ENCODE measurements at places on chromosomes 3 and 15. TPM values are rescaled to one million over a fixed set of nuclear protein-coding genes. Genes with fewer than 3 reads are reported as not detected.
A peak's percentile ranks its signal among the peaks of the same experiment; 100 is the strongest.

DNA sequence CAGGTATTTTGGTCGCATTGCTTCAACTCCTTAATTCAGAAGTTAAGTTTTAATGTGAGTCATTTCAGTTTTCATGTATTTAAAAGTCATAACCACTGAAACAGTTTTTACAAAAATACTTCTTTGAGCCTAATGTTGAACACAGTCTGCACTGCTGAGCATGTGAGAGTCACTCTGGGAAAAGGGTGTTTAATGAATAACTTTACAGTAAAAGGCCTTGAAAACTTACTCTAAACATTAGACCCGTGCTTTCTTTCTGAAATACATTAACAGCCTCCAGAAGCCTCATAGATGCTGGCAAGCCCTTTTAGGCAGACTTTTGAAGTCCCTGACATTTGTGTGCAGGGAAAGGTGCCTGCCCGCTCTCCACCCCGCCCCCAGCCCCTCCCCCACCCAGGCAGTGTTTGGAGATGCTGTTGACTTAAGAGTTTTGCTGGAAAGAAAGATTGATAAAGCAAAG is 68.9 kb upstream of the NR2F2 start:
- DNase-seq, result no peak

DNA sequence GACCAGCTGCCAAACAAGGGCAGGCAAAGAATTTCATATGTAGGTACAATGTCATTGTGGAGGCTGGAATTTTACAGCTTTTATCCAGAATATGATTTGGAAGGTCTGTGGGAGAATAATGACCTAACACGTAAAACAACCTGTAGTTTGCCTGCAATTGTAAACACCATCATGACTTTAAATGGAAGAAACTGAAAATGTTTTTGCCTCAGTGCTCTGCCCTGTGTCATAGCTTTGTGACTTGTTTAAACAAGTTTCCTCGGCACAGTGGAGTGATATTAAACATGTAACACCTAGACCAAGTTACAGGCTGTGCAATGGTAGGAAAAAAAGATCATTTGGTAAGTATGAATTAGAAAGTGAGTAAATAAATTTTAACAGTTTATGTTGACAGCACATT is 171.6 kb upstream of the MBNL1 start:
- no peak for DNase-seq

DNA sequence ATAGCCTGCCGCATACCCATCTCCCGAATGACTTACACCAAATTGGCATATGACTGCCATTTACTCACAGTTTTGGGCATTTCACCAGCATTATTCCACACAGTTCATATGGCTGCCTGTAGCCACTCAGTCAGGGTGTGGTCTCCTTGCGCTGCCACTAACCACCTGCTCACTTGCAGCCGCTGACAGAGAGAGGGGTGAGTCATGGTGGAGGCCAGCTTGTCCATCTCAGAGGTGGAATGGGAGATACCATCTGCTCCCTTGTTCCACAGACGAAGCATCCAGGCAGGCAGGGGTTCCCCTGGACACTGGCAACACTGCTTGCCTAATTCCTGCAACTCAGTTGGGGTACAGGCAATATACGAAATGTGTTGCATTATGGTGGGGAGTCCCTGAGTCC is 15.6 kb downstream of the CCRL2 start:
- DNase-seq, result no peak

GRCh38 chr3:26963361-26963743 is 340.8 kb downstream of the LRRC3B start:
- no peak for DNase-seq

- peak; percentile 49 for DNase-seq
Measured at GRCh38 chr3:194575484-194576210, 57.6 kb downstream of the TMEM44 start.

GRCh38 chr3:195097331-195098255 is 173.4 kb downstream of the XXYLT1 start:
- no peak for DNase-seq

GRCh38 chr15:84908564-84908963 is 24.1 kb downstream of the SLC28A1 start:
- no peak for DNase-seq

DNA sequence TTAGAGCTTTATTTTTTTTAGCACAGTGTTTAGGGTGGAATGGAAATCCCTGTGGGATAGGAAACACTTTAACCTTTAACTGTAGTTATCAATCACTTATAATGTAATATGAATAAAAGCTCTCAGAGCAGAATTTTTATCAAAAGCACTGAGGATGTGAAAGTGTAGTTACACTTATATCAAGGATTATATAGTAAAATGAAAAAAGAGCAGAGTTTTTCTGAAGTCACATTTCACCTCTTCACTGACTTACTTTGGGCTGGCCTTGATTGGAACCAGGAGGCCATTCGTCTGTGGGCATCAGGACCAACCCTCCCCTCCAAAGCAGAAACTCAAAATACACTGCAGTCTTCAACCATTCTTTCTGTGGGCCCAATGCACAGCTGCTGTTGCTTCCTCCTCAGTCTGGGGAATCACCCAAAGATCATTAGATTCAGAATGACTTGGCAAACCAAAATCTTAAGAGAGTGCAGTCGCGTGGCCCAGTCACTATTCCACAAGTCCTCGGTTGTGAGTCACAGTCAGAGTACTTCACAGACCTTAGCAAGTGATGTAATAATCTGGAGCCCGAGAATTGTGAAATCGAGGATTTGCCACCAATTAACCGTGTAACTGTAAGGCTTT is 132.6 kb upstream of the COL8A1 start:
- no peak for DNase-seq

DNA sequence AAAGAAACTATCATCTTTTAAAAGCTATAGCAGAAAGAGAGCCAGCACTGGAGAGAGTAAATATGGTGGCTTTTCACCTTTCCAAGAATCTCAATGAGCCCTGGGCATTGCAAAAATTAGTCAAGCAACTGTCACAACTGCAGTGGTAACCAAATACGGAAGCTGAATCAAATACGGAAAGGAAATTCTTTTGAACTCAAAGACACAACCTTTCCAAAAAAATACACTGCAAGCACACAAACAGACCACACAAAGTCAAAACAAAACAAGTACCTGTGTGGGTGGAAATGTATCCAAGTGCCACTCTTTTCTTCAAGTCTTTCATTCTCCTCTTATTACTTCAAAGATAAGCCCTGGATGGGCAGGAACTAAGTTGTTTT is 17.6 kb downstream of the VGLL4 start:
- DNase-seq, result no peak

GRCh38 chr3:183275418-183275817 is 22.4 kb downstream of the B3GNT5 start:
- DNase-seq, result no peak

DNA sequence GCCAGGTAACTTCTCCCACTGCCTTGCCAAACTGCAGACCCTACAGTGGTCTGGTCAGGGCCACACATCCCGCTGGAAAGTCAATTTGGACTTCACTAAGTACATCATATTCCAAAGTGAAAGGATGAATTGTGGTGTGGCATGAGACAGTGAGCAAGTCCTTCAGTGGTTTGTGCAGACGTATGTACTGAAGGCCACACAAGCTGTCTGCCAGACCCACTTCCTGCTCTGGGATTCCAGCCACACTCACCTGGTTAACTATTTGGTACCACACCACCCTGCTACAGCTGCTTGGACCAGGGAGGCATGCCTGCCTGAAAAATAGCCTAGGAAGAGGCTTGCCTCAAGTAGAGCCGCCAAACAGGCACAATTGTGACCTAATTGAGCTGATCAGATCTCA is 94.1 kb upstream of the STRIT1 start:
- DNase-seq, result no peak

DNA sequence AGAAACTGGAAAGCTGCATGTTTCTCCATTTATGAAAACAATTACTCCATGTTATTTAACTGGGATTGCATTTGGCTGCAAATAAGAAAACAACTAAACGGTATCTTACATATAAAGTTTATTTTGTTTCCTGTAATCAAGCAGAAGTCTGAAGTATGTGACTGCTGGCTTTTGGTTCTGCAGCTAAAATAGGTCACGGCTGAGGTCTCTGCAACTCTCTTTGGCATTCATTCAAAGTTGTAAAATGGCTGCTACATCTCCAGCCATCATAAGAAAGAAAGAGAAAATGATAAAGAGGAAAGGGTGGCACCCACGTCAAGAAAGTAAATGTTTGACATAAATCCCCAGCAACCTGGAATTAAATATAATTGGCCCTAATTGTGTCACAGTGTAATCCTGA is 406.1 kb downstream of the TBC1D5 start:
- DNase-seq, result no peak

GOLGA6L22 gene
- not detected for total RNA-seq

SSUH2 gene
- total RNA-seq, result not detected

GOLGA8J gene
- not detected for total RNA-seq

CLSTN2 gene
- total RNA-seq, result 2.8 TPM
